ENCODE measurements at places on chromosomes 16 and 17.

DNA sequence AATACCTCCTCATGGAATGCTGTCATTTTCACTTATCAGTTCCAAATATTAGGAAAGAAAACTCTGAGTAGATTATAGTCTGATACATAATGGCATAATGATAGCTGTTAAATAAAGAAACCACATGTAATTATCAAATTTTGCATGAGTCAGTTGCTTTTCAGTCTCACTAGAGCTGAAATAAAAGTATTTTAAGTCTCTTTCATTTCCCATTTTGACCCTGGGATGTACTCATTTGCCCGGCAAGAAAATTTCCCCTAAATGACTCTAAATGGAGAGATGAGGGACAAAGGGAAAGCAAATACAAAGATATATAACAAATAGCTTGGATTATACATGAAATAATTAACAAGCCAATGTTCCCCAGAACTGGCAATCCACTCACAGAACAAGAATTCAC is 47.9 kb upstream of the CPHXL start:
- no peak for DNase-seq

DNA sequence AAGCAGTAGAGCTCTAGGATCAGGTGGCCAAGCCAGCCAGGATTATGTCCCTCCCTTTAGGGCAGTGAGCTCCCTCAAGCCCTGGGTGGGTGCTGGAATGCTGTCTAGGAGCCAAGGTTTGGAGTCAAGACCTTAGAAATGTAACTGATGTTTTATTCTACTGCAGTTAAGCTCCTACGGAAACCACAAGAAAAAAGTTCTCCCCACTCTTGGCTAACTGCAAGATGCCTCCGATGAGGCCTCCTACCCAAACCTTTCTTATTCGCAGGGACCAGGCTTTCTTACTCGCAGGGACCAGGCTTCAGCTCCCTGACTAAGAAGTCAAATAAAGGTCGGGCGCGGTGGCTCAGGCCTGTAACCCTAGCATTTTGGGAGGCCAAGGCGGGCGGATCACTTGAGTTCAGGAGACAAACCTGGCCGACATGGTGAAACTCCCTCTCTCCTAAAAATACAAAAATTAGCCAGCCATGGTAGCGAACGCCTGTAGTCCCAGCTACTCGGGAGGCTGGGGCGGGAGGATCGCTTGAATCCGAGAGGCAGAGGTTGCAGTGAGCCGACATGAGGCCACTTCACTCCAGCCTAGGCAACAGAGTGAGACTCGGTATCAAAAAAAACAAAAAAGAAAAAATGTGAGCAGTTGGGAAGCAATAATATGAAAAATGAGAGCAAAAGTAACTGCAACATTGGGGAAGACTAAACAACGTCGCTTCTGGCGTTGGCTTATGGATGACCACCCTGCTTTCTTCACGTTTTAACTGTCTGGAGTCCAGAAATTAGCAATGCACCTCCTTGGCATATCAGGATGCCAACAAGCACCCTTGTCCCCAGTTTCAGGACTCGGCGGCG is 31.7 kb upstream of the ARL4D start:
- DNase-seq: no peak

GRCh38 chr16:76976101-76976500 is 214.9 kb upstream of the MON1B start:
- no peak for DNase-seq

DNA sequence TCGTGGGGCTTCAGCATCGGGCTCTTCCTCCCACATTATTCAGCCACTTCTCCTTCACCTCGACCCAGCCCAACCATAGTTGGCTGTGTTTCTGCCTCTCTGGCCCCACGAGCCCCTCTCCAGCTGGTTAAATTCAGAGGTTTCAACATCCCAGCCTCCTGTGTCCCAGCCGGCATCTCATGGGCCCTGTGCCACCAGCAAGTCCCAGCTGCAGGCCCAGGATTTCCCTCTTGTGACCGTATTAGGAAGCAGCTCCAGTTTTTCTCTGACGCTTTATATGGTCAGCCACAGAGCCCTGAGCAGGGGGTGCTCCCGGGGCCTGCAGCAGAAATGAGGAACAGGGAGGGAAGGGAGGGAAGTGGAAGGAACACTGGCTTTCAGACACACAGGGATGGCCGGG is 27.4 kb downstream of the MYH11 start:
- no peak for DNase-seq

DNA sequence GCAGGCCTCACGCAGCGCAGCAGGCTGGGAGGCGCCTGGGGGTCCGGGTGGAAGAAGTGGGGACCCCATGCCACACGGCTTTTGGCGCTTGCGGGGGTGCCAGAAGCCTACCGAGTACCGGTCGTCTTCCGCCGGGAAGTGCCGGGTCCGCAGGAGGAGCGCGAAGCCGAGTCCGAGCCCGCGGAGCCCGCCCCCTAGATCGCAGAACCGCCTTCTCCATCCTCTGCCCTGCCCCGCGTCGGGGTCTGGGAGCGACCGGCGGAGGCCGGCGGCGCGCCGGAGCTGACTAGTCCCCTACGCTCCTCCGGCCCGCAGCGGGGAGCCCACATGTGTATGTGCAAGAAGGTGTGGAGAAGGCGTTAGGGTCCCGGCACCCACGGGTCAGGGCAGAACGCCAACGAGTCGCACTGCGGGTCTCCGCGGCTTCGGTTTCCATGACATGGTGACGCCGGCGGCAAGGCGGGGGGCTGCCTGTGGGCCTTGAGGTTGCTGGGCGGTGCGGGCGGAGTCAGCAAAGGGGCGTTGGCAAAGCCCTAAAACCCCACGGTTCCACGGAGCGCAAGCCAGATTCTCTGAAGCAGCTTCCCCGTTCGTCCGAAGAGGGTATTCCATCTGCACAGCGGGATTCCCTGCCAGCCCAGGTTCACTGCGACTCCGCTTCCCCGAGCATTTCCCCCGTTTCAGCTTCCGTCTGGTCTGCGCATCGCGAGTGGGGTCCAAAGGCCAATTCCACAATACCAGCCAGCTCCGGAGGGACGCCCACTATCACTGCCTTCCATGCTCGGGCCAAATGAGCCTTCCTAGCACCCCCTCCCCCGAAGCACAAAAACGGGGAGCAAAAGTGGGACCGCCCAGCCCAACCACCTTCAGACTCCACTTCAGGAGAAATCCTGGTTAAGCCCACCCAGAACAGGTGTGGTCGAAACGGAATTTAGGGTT is 2.3 kb upstream of the LHX1 start:
- no peak for DNase-seq

- DNase-seq: no peak
These were observed 93.9 kb downstream of the RGS9 start for GRCh38 chr17:65231086-65231485.

DNA sequence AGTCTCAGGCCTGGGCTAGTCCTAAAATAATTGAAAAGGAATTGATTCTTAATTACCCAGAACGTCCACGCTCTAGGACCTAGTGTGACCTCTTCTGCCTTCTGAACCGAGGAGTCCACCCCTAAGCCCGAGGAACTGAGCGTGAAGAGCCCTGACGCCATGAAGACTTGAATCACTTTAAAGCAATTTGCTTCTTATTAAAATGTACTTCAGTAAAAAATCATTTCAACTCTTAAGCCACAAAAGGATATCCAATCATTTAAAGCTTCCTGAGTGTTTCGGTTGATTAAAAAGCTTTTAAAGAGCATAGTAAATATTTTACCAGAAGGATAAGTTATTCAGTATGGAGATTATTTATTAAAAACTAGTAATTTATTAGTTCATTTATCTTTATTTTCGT is 11.6 kb downstream of the HSBP1 start:
- DNase-seq: no peak

DNA sequence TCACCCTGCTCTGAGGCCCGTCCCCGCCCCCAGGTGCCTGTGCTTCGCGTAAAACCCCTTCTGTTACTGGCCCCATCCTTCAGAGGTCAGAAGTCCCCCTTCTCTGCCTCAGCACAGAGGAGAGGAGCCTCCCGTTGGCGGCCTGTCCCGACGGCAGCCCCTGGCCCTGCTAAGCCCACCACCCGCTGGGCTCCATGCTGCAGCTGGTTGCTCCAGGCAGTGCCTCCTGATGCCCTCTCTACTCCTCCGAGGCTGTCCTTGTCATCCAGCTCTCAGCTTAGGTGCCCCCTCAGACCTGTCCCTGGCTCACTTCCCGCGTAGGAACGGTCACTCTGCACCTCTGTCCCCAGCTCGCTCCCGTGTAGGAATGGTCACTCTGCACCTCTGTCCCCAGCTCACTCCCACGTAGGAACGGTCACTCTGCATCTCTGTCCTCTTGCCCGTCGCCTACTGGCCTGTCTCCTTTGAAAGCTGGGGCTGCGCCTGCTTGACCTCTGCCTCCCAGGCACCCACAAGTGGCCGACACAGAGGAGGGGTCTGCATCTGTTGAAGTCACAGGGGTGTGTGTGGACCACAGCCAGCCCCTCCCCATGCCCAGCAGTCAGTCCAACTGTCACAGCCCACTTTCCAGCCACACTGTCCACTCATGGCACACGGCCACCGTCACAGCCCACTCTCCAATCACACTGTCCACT is 31.7 kb upstream of the ZC3H18 start:
- DNase-seq: no peak

DNA sequence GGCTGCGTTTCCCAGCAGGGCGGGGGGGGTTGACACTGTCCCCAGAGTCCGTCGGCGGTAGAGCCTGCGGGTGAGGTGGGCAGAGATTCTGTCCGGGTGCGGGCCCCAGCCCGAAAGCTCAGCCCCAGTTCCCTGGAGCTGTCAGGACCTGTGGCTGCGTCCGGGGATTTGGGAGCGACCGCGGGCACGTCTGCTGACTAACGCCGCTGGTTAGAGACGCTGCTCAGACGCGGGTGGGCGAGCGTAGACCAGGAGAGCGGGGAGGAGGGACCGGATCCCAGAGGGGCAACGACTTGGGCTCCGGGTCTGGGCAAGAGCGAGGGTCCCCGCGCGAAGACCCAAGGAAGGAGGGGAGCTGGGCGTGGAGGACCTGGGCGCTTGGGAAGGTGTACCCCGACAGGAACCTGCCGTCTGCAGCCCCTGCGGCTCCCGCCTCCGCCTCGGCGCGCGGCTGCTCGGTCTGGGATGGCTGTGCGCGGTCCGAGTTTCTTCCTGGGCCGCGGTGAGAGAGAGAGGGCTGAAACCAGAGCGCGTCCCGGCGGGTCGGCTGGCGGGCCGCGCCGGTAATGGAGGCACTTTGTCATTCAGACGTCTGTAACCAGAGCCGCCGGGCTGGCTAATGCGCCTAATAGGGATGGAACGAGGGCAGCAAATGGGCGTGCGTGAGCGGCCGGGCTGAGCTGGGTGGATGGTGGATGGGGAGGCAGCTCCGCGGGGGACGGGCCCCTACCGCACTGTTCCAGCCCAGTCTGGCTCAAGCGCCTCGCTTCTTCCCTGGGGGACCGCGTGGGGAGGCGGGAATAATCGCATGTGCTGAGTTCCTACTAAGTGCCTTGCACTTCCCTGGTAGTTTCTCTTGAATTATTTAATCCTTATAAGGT is 2.3 kb downstream of the NGFR start:
- peak; percentile 53 for DNase-seq

- DNase-seq: no peak
These were observed 275.2 kb downstream of the MAF start for GRCh38 chr16:79325226-79325945.

- peak; percentile 78 for DNase-seq
These were observed 52.6 kb downstream of the CCDC57 start for GRCh38 chr17:82160075-82160474.

DNA sequence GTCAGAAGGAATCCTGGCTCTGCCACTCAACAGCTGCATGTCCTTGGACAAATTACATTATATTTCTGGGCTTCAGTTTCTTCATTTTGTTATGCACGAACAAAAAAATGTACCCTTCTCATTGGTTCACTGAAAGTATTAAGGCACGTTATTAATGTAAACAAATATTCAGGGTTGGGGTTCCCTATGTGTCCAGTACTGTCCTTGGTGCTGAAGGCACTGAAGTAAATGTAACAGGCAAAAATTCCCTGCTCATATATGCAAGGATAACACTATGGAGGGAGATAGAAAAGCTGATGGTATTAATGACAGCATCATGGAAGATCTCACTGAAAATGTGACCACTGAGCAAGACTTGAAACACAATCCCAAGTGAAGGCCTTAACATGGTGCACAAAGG is 386.6 kb downstream of the XYLT1 start:
- DNase-seq: no peak

GRCh38 chr17:43092901-43093300 is 32.3 kb downstream of the BRCA1 start:
- DNase-seq: no peak

- no peak for DNase-seq
These were observed 8.0 kb upstream of the C16orf96 start for GRCh38 chr16:4548124-4548523.

GRCh38 chr16:66150698-66151482 is 215.6 kb upstream of the CDH5 start:
- DNase-seq: peak; percentile 52

DNA sequence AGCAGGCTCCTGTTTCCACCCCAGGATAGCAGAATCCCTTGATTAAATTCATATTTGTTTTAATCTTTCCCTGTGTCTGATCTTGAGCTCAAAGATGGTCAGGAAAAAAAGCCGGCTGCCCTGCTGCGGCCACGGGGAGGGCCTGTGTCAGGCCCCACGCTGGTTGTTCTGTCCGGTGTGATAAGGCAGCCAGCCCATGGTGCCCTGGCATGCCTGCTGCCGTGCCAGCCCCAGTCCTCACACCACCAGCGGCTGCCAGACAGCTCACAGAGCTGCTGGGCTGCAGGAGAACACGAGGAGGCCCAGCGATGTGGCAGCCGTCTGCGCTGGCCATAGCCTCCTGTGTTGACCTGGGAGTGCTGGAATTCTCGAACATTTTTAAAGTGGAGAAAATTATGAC is 34.7 kb upstream of the BRD7 start:
- DNase-seq: no peak

GRCh38 chr17:39737760-39738567 is at the start of gene GRB7:
GRB7 (plus strand) TSS chr17:39737938; CDS start chr17:39742302, 4,364 bp downstream.
- DNase-seq: peak; percentile 83

DNA sequence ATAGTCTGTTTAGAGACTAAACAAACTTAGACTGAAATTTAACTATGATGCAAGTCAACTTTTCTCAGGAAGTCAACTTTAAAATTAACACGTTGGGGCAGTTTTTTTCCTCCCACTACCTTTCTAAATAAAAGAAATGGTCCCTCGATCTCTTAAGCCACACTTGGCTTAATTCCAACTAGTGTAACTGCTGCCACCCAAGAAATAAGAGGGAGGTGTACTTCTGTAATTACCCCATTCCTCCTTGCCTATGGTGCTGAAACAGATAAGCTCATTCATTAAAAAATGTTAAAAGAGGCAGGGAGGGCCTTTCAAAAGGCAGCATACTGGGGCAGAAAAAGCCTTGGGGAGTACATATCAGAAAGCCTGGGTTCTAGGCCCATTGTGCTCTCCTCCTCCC is 59.8 kb downstream of the NCOR1 start:
- DNase-seq: no peak

DNA sequence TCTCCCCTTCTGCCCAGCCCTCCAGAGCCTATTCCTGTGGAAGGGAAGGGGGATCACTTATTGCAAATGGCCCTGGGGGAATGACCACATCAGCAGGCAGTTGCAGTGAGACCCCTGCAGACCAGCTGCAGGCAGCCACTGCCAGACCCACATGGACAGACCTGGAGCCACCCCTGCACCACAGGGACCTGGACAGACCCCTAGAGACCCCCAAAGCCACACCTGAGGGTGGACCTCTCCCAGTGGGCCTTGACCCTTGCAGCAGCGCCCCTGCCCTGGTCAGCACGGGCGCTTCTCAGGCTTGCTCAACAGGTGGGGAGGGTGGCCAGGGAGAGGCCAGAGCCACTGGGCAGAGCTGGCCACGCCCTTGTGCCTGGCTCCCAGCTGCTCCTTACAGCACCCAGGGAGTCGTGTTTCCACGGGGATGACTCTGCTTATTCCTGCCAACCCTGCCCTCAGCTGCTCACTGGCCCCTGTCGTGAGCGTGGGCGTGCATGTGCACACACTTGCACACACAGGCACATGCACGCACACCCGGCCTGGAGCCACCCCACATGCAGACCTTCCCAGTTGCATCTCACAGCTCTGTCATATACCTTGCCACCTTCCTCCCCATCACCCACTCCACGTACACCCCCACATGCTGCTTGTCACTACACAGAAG is 1.3 kb upstream of the SCN4A start:
- peak; percentile 53 for DNase-seq

All from epithelial cell of esophagus (primary cell).